Renal cortex interstitium (tissue), 15 donors: ENCODE measurements at places on chromosomes 1 and 21. TPM values are rescaled to one million over a fixed set of nuclear protein-coding genes. Genes with fewer than 3 reads are reported as not detected.

- DNase-seq, result no peak
These were observed 398.8 kb downstream of the DUSP10 start for GRCh38 chr1:221343136-221343535.

DNA sequence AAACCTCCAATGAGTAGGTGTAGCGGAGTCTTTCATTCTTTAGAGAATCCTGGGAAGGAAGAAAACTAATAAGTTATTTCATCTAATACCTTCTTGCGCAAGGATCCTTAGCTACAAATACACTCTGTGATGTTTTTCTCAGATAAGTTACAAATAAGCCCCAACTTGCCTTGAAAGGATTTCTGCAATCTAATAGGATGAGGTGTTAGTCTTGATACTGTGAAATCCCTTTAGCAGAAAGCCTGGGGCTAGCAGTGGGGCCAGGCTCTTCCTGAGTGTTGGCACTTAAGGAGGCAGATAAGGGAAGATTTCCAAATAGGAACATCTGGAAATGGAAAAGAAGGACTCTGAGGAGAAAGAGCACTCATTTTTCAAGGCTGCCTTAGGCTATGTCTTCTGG lies 168.0 kb upstream of the DAB1 start:
- no peak for DNase-seq

DNA sequence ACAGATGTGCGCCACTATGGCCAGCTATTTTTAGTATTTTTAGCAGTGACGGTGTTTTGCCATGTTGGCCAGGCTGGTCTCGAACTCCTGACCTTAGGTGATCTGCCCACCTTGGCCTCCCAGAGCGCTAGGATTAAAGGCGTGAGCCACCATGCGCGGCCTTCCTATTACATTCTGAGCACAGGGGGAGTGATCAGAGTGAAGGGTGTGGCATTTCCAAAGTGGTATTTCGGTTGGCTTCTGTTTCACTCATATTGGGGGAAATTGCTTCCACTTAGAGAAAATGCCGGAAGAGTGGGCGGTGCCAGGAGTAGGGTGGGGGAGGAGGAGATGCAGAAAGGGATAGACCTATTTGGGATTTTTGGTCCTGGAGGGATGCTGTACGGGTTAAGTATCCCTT lies 4.3 kb downstream of the PIK3CD start:
- DNase-seq, result no peak

DNA sequence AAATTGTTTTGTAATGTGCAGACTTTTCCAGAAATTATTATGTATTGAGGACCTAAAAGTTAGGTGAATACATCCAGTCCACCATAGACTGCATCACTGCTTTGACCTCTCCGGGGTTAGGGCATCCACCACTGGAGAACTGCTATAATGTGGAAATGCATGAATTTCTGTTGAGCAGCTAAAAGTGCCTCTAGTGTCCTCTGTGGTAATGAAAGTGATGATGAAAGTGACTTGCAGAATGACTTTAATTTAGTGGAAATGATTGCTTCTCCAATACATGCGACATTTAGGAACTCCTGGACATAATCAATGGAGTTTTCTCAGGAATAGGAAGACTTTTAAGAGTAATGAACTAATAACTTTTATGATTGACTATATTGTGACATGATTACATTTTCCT lies 170.8 kb downstream of the LBR start:
- DNase-seq, result no peak

DNA sequence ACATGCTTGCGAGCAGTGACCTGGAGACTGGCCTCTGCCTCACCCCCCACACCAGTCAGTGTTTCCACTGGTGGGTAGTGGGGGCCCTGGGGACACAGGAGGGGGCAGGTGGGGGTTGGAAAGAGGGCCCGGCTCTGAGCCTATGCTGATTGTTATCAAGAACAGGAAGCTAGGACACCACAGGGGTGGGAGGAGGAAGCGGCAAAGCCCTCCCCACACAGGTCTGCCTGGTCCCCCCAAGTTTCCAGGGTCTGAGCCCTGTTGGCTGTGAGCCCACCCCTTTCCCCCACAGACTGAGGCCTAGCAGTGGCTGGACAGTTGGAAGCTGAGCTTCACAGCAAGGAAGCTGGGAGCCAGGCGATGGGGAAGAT lies 1.6 kb upstream of the PTPN7 start:
- DNase-seq, result no peak

Gene INAVA
- polyA plus RNA-seq, result 41.0 TPM

DNA sequence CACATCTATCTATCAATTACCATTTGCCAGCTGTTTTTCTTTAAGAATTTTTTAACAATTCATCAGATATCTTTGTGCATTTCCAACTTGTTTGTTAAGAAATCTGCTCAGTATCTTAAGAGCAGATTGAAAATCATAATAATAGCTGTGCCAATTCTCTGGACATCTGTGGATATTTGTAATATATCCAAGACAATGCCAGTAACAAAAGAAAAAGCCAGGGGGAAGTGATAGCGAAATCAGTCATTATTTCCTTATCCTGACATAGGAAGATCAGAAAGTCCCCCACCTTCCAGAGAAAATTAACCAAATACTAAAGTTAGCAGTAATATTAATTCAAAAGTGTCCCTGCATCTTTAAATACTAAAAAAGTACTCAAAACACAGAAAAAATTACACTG lies 217.1 kb downstream of the RERE start:
- DNase-seq, result no peak

Gene ZNF683
- polyA plus RNA-seq, result not detected

DNA sequence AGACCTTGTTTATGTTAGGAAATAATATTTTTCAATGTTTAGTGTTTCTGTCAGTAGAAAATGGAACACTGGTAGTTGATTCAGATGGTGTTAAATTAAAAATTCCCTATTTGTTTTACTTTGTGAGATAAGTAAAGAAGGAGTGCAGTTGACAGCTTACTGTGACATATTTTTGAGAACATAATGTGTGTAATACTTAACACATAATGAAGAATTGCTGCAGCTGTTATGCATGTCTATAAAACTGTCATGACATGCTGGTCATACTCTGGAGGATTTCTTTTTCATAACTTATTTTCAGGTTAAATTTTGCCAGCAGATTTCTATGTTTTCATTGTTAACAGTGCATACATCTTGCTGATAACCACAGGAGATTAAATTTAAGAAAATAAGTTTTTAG lies 296.1 kb downstream of the CTH start:
- DNase-seq, result no peak

Gene NOTCH2NLA
- polyA plus RNA-seq, result 51.4 TPM

DNA sequence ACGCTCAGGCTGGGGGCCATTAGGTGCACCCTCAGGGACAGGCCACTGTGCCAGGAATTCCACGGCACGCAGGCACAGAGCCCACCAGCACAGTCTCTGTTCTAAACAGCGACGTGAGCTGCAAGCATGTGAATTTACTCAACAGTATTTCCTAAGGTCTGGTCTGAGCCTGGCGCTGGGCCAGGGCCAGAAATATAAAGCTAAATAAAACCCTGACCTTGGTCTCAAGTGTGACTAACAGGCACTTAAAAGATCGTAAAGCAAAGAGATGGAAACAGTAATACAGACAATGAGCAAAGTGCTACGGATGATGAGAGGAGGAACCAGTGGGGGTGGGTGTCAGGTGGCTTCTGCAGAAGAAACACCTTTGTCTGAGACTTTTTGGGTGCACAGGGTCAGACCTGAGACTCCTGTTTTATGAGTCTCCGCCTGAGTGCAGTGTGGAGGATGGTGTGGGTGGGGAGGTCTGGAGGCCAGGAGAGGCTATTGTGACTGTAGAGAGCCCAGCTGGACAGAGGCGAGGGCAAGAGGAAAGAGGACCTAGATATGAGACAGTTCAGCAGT lies 53.4 kb upstream of the EDN2 start:
- DNase-seq, result peak; percentile 64

DNA sequence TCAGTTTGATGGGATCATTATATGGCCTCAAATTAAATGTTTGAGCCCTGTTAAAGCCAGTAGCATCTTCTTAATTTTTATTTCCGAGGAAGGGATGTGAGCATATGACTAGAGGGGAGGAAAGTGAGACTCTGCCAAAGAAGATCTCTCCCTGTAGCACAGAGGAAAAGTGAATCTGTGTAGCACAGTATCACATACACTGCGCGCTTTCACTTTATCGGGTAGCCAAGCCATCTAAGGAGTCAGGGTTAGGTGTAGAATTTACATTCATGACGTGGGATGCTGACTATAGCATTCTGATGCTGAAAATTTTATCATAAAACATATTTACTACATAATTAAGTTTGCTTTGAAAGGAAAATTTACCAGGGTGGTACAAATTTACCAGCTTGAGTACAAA lies 24.0 kb downstream of the LRRC8D start:
- DNase-seq, result no peak

DNA sequence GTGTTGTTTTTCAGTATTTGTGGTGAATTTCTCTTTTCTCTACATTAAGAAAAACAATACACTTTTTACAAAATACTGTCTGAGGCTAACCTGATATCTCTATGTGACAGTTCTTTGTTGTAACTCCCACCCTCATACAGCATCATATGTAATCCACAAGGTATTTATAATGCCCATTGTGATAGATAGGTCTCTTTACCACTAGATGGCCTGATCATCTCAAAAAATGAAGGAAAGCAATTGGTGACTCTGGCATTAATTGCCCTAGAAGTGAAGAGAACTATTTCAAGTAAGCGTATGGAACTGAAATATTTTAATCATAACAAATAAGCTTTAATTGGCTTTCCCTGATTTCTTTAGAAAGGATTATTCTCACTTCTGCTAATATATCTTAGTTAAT lies 36.2 kb upstream of the HFM1 start:
- DNase-seq, result no peak

GRCh38 chr1:101995984-101996745 lies 561 bp downstream of the OLFM3 start:
- DNase-seq, result no peak

GRCh38 chr1:26327956-26328362 lies 10.2 kb downstream of the CD52 start:
- no peak for DNase-seq

GRCh38 chr1:194300776-194301175 lies 1114.4 kb upstream of the B3GALT2 start:
- DNase-seq, result no peak

DNA sequence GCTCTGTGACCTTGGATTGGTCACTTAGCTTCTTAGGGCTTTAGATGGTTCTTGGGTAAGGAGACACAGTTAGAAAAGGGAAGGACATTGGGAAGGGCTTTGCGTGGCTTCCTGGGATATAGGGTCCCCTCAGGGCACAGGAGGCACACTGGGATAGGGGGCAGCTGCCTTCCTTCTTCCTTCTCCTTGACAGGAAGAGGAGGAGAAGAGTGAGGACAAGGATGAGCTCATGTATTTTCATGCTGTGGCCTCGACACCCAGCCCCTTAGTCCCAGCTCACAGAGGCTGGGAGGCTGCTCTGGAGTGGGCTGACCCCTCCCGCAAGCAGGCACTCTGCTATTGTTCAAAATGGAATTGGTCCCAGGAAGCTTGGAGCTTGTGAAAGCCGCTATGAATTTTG lies 45.7 kb upstream of the POU3F1 start:
- DNase-seq, result no peak

Gene RAB3B
- polyA plus RNA-seq, result 6.1 TPM

DNA sequence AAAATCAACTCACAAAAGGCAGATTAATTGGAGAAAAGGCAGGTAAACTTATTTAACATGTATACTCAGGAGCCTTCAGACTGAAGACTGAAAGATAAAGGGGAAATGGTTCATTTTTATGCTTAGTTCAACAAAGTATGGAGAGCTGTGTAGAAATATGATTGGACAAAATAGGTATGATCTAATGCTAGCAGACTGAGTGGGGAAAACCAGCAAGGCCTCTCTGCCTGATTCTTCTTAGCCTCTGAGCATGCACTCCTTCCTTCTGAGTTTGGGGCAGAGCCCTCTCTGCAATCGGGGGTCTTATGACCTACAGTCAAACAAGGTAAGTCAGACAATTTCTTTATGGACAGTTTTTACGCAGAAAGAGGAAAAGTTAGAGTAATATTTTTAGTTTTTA lies 38.8 kb upstream of the SUCO start:
- DNase-seq, result no peak

DNA sequence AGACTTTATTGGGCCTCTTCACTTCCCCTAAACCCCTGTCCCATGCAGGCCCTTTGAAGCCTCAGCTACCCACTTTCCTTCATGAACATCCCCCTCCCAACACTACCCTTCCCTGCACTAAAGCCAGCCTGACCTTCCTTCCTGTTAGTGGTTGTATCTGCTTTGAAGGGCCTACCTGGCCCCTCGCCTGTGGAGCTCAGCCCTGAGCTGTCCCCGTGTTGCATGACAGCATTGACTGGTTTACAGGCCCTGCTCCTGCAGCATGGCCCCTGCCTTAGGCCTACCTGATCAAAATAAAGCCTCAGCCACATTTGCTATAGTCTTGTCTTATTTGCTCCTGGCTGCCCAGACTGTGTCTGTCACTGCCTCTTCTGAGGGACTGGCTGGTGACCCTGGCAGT lies 5.5 kb downstream of the GSTM4 start:
- DNase-seq, result no peak

Gene SPRR4
- polyA plus RNA-seq, result not detected

Gene ST6GALNAC3
- 78.0 TPM for polyA plus RNA-seq

- DNase-seq, result no peak
These were observed 20.2 kb downstream of the EXOC8 start for GRCh38 chr1:231317306-231318014.

GRCh38 chr1:207978441-207978840 lies 67.5 kb upstream of the CD34 start:
- no peak for DNase-seq

- DNase-seq, result no peak
These were observed 388.1 kb upstream of the VAMP3 start for GRCh38 chr1:7382971-7383370.

DNA sequence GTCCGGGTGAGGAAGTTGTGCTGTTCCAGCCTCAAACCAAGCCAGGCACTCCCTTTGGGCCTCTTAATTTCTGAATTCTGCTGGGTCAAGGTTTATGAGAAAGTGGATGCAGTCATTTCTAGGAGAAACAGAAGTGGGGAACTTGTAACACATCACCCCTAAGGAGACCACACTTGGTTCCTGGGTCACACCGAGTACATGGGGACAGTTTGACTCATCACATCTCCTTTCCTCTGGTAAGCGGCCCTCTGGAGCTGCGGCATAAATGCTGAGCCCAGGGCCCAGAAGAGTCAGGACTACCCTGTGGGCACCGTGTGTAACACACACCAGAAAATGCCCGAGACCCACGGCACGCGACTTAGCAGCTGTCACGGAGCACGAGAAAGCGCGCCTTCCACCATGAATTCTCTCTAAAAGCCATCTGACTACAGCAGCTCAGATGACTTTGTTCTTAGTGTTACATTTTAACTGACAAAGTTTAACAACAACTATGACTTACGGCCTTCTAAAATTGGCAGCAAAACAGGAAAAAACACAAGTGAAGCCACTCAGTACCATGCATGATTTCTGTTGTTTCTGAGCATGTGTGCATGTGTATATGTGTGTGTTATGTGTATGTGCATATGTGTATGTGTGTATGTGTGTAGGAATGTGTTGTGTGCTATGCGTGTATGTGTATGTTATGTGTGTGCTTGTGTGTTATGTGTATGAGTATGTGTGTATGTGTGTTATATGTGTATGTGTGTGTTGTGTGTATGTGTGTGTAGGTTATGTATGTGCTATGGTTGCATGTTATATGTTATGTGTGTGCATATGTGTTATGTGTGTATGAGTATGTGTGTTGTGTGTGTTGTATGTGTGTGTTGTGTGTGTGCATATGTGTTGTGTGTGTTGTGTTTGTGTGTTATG lies 50.8 kb downstream of the TOMM20 start:
- no peak for DNase-seq
